ENCODE measurements at places on chromosomes 13 and 19.

- no peak for DNase-seq
These were observed 1.5 kb upstream of the DAND5 start for GRCh38 chr19:12967907-12968306.

DNA sequence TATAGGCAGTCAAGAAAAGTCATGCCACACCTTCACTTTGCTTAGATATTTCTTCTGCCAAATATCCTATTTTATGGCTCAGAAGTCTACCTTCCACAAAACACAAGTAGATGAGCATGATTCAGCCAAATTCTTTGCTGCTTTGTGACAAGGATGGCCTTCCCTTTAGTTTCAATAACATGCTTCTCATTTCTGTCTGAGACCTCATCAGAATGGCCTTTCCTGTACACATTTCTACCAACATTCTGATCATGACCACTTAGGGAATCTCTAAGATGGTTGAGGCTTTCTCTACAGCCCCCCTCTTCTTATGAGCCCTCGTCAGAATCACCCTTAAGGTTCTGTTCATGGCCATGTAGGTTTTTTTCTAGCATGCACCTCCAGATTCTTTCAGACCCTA is 96.2 kb downstream of the COL4A2 start:
- no peak for DNase-seq

GRCh38 chr19:28493884-28494283 is 719.1 kb downstream of the UQCRFS1 start:
- no peak for DNase-seq

DNA sequence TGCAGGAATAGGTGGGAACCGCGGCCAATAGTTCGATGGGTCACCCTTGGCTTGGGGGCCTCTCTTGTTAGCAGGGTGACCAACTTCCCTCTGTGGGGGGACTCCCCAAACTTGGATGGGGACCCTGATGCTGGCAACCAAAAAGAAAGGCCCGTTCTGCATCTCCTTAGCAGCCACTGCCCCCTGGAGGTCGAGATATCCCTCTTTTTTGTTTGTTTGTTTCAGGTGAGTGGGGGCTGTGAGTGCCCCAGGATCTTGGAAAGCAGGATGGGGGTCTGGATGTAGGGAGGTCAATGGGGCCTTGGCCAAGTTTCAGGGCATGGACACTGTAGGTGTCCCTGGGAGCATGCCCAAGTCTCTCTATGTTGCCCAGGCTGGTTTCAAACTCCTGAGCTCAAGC is 7.7 kb upstream of the CRTC1 start:
- DNase-seq = no peak

GRCh38 chr19:53883231-53883661 is 1.2 kb downstream of the PRKCG start:
- no peak for DNase-seq

DNA sequence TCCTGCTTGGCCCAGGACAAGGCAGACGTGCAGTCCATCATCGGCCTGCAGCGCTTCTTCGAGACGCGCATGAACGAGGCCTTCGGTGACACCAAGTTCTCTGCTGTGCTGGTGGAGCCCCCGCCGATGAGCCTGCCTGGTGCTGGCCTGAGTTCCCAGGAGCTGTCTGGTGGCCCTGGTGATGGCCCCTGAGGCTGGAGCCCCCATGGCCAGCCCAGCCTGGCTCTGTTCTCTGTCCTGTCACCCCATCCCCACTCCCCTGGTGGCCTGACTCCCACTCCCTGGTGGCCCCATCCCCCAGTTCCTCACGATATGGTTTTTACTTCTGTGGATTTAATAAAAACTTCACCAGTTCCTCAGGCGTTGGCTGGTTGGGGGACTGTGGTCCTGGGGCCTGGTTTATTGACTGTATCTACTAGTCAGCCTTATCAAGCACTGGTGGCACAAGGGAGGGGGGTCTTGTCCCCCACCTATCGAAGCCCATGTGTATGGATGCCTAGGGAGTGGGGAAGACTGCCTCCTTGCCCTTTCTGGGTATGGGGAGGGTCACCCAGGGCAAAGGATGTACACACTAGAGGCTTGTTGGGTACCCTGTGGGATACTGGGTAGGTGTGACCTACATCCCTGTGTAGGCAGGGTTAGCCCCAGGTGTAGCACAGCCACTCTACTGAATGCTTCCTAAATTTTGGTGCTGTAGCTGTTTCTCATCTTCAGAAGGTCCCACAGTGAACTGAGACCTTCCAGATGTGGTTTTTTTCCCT is 4.4 kb downstream of the CHMP2A start:
- DNase-seq = no peak

GRCh38 chr13:29957320-29957719 is 106.9 kb upstream of the UBL3 start:
- no peak for DNase-seq

DNA sequence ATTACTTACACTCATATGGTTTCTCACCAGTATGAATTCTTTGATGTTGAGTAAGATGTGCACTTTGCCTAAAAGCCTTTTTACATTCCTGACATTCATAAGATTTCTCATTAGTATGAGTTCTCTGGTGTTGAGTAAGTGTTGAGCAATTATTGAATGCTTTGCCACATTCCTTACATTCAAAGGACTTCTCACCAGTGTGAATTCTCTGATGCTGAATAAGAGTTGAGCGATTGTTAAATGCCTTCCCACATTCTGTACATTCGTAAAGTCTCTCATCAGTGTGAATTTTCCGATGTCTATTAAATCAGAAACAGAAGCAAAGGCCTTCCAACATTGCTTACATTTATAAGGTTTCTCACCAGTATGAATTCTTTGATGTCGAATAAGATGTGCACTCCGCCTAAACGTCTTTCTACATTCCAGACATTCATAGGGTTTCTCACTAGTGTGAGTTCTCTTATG is 14.2 kb upstream of the ZFP30 start:
- no peak for DNase-seq

DNA sequence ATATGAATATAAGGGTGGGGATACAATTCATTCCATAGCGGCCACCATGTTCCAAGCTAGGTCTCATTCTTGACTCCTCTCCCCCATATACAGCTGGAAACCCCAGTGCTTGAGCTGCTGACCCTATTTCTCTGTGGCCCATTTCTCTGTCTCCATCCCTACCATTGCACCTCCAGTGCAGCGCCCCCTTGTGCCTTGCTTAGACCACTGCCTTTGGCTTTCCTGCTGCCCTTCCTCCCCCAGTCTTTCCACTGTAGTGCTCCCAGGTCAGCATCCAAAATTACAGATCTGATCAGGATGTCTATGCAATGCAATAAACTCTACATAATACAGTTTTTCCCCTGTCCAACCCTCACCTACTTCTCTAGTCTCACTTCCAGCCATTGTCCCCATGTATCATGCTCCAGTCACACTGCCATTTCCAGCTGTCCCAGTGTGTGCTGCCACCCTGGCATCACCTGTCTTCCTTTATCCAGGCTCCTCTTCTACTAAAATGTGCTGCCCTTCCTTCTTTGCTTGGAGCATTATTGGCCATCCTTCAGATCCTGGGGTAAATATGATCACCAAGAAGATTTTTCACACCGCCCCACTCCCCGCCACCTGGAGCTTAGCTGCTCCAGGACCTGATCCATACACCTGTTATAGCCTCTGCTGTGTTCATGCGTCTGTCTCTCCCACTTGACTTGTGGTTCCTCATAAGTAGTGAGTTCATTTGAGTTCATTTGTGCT is 199.4 kb upstream of the IPO5 start:
- DNase-seq = no peak

GRCh38 chr19:4347521-4347920 is 4.2 kb downstream of the MPND start:
- DNase-seq = no peak

DNA sequence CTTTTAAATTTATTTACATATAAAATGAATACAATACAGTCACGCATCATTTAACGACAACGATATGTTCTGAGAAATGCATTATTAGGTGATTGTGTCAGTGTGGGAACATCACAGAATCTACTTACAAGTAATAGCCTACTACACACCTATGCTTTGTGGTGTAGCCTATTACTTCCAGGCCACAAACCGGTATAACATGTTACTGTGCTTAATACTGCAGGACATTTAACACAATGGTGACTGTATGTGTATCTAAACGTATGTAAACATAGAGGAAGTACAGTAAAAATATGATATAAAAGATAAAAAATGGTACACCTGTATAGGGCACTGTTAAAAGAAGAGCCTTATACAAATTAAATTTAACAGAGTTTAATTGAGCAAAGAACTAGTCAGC is 62.4 kb upstream of the KLHL1 start:
- no peak for DNase-seq

GRCh38 chr19:29673451-29674371 is 8.4 kb downstream of the PLEKHF1 start:
- no peak for DNase-seq

DNA sequence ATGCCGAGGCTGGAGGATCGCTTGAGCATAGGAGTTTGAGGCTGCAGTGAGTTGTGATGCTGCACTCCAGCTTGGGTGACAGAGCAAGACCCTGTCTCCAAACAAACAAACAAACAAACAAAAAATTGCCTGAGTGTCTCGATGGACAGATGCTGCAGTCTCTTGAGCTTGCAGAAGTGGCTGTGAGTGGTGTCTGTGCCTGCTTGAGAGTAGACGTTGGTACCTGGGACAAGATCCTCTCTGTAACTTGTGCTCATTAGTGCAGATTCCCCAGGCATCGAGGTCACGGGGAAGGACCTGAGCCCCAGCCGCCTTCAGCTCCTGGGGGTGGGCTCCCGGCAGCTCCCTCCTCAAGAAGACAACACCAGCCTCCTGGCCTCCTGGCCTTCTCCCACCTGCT is 8.6 kb upstream of the C5AR2 start:
- no peak for DNase-seq

DNA sequence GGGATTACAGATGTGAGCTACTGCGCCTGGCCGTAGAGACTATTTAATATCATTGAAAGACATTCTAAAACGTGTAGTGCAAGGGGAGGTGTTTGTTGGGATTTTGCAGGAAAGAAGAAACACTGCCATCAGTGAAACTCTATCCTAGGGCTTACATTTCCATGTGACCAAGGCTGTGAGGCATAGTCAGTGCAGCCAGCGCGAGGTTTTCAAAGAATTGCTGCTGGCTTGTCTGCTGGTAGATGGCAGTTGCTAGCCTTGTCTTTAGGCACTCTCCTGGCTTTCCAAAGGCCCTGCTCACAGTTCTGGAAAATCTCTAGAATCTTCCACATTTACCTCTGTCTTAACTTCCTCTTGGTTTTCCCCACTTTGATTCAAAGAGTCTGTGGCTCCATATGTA is 77.5 kb downstream of the GPC6 start:
- no peak for DNase-seq

GRCh38 chr13:67076378-67076777 is 153.8 kb downstream of the PCDH9 start:
- DNase-seq = no peak

- DNase-seq = no peak
These were observed 1.2 kb downstream of the CIRBP start for GRCh38 chr19:1270213-1270853.

GRCh38 chr19:49396738-49397505 is 8.9 kb downstream of the KASH5 start:
- DNase-seq = no peak

DNA sequence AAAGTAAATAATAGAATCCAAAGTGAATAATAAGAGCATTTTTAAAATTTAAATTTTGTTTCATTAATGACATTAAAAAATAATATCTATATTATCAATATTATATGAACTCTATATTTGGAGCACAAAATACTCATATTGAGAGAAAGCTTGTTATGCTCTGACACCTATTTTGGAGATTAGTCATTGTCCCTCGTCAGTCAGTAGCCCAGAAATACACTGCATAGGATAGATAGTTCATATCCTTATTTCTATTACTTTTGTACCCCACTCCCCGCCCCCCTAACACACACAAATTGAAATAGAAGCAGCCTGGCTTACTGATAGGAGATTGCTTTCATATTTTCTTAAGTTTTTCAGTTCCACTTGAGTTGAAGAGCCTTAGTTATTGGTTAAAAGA is 652.8 kb downstream of the PCDH9 start:
- DNase-seq = no peak

DNA sequence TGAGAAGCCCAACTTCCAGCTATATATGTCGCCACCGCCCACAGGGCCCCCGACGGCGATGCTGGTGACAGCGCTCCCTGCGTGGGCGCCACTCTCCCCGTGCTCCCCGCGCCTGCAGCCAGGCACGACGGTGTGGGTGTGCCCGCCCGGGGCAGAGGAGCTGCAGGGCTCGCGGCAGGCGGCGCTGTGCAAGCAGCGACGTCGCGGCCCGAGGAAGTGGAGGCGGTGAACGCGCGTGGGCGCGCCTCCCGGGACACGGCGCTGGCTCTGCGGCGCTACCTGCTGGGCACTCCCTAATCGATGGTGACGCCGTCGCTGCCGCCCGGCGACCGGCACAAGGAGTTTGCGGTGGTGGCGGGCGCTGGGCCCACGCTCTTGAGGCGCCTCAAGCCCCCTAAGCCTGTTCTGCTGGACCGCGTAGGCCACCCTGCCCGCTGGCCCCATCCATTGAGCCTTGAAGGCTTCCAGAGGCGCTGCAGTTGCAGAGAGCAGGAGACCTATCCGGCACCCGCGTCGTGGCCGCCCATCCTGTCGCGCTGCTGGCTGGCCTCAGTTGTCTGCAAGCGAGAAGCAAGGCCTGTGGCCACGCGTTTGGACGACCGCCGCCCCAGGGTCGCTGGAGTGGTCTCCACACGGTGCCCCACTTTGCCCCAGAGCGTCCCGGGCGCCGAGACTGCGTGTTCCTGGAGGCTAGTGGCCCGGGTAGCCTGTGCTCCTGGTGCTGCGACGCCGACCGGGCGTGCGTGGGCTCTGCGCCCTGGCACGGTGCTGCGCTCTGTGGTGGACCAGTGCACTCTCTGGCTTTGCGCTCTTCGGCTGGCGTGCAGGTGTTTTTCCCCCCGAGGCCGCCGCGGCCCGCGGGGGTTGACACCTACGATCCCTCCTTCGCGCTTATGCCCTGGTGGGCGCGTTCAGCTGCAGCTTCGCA is 23.1 kb downstream of the LRFN3 start:
- peak; percentile 53 for DNase-seq

DNA sequence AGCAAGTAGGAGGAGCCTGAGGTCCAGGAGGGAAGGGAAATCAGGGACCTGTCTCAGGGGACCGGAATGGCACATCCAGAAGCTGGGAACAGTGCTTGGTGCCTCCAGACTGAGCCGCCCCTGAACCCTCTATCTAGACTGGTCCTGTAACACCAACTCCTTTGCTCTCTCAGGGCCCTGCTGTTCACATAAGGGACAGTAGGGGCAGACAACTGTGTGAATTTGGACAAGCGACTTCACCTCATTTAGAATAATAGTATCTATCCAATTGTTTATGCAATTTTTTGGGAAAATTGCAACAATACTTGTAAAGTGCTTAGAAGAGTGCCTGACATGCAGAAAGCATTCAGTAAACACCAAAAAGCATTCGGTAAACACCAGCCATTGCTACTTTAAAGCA is 14.0 kb downstream of the SYMPK start:
- no peak for DNase-seq

GRCh38 chr13:93446238-93446637 is 219.6 kb downstream of the GPC6 start:
- no peak for DNase-seq

- DNase-seq = peak; percentile 51
These were observed 12.1 kb upstream of the PSMD8 start for GRCh38 chr19:38362076-38362945.

GRCh38 chr19:17988161-17988560 is 19.8 kb upstream of the ARRDC2 start:
- DNase-seq = no peak

- DNase-seq = no peak
These were observed 421.9 kb upstream of the PCDH9 start for GRCh38 chr13:67651908-67652465.

GRCh38 chr19:54576411-54576976 is 2.9 kb downstream of the LILRA2 start:
- no peak for DNase-seq
